ENCODE measurements at places on chromosomes 3 and 15.

GRCh38 chr3:192636517-192637444, 90.6 kb downstream of the FGF12 start:
- no peak for DNase-seq

DNA sequence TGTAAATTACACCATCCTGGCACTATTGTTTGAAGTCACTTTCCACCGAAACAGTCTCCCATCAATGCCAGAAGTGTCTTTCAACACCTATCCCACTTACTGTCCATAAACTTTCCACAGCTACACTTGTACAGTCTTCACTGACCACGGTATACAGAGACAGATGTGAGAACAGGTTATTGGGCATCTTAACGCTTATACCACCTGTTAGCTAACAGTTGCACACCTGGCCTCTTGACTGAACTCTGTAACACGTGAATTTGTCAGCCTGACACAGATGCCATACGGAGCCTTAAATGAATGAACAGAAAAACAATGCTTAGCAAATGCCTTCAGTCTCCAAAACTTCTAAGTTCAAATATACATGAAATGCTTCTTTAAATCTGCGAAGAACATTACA, 440.5 kb downstream of the SHQ1 start:
- DNase-seq: no peak

- DNase-seq: no peak
Measured at GRCh38 chr15:47787875-47788274, 70.6 kb downstream of the SEMA6D start.

DNA sequence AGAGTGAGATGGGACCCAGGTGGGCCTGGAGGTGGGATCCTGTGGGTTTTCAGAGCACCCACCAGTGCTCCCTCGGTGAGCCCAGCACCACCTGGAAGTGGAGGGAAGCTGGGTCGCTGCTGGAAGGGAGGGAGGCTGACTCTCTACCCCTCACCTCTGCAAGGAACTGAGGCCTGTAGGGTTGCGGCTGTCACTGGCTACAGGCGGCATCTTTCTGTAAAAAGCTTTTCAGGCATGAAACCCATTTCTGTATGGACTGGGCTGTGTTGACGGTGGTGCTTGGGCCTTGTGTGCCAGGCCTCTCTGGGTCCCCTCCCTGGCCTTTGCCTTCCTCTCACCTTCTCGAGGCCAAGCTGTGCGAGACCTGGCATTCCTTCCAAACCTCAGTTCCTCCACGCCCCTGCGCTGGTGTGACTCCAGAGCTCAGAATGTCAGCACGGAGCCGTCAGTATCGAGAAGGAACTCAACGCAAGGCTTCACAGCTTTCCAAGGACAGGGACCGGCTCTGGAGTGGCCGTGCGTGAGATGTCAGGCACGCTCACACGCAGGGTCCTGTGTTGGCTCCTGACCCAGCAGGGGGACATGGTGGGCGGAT, 16.6 kb downstream of the ABTB1 start:
- DNase-seq: no peak

- DNase-seq: no peak
Measured at GRCh38 chr3:42473083-42473932, 29.1 kb upstream of the VIPR1 start.

DNA sequence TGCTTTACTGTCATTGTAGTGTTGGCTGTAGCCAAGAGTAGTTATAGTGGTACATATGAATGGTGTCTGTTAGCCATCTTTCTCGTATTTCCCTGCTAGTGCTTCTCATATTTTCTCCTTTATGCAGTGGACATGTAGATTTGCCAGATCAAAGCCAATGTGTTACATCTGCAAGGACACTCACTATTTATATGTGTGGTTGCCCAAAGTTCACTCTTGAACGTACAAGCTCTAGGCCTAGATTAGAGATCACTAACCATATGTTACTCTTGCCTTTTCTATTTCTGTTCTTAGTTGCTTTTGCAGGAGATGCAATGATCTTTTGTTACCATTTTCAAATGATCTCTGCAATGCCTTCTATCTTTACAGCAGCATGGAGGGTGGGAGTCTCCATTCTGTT, 78.4 kb downstream of the CADM2 start:
- DNase-seq: no peak

- DNase-seq: no peak
Measured at GRCh38 chr3:3875491-3875890, 76.3 kb downstream of the LRRN1 start.

DNA sequence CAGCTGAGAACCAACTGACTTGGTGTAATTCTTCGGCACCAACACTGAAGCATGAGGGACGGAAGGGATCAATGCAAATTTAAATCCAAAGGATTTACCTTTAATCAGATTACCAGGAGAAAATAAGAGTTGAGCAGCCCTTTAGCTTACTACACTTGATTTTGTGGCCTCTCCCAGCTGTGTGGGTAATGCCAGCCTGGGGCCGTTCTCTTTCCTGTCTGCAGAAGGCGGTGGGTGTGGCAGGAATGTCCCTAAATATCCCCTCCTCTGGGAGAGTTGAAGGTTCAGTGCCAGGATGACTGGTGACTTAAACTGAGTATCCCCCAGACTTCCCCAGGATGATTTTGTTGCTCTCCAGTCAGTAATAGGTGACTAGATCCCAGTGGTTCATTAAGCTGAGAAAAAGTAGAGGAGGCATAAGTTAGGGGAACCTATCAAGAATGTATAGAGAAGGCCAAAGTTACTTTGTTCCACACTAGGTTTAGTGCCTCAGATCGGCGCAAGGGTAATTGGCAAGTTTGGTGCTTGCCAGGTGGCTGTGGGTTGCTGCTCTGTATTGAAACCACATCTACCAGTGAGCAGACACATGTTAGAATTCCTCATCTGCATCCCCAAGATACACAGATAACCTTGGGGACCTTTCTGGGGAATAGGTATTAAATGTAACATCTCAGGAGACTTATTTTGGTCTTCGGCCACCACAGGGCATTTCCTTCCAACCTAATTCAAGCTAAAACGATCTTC, 23.1 kb downstream of the MAPKBP1 start:
- DNase-seq: no peak

GRCh38 chr3:53800041-53800906, 45.9 kb downstream of the CHDH start:
- no peak for DNase-seq

DNA sequence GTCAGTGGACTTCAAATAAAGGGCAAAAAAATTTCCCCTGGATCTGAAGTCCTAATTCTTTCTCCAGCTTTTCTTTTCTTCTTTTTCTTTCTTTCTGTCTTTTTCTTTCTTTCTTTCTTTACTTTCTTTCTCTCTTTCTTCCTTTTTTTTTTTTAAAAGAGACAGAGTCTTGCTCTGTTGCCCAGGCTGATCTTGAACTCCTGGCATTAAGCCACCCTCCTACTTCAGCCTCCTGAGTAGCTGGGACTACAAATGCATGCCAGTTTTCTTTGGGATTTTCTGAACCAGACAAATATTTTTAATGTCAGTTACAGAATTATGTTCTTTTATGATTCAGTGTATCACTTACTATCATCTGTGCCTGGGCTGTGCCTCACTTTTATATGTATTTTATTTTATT, 45.4 kb upstream of the CMTM8 start:
- no peak for DNase-seq

GRCh38 chr3:151787626-151788025, 26.3 kb upstream of the AADAC start:
- DNase-seq: no peak
